ENCODE measurements at places on chromosomes 7 and 10. TPM values are rescaled to one million over a fixed set of nuclear protein-coding genes. Genes with fewer than 3 reads are reported as not detected.

Gene CYP3A7
- total RNA-seq = not detected

Gene TLL2
- total RNA-seq = 0.11 TPM

Gene INTS15
- total RNA-seq = 8.9 TPM

Gene TMEM176A
- total RNA-seq = not detected

Measured in dermis lymphatic vessel endothelial cell (primary cell).